ENCODE measurements at places on chromosomes 2 and 18.

- no peak for DNase-seq
These were observed 133.5 kb upstream of the UBE2E3 start for GRCh38 chr2:180846756-180847472.

GRCh38 chr2:134070281-134070741 is 183.6 kb upstream of the MGAT5 start:
- DNase-seq: no peak

GRCh38 chr18:65725251-65726050 is 25.4 kb upstream of the CDH7 start:
- peak; percentile 92 for DNase-seq

- no peak for DNase-seq
These were observed 41.5 kb downstream of the YES1 start for GRCh38 chr18:770583-770961.

GRCh38 chr2:84386336-84387040 is 72.6 kb downstream of the SUCLG1 start:
- no peak for DNase-seq

DNA sequence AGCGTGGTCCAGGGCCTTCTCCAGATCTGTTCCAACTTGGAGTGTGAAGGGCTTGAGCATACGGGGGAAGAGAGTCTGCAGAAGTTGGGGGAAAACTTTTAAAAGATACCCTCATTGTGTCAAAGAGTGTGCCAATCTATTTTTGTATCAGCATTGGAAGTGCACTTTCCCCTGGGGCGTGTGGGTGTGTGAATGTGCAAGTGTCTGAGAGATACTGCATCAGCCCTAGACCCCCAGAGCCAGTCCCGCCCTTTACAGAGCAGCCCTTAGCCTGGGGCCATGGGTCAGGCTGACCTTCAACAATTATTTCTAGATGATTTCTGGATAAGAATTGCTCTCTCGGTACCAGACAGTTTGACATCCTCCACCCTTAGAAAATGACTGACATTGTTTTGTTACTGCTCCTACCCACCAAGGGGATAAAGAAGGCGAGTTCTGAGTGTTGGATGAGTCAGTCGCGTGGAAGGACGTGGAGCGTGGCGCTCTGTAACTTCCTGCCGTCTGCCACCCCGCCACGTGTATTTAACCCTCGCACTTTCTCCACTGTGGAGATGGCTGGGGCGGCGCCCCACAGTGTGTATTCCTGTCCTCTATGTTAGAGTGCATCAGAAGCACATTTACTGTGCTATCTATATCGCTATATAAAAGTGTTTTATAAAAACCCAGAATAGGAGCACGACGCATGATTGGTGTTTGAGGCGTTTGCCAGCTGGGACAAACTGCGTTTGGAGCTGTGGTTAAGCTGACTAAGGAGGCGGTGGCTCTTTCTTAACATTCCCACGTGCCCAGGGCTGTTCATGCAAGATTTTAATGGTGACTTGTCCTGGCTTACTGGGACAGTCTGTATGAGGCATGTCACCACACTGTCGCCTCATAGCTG is 122.6 kb downstream of the CABLES1 start:
- DNase-seq: no peak

- DNase-seq: no peak
These were observed at the start of gene VAMP8 for GRCh38 chr2:85577386-85578242. Gene VAMP8, plus strand, starts transcription at chr2:85577586. Its CDS starts 61 bp downstream, at chr2:85577647.

DNA sequence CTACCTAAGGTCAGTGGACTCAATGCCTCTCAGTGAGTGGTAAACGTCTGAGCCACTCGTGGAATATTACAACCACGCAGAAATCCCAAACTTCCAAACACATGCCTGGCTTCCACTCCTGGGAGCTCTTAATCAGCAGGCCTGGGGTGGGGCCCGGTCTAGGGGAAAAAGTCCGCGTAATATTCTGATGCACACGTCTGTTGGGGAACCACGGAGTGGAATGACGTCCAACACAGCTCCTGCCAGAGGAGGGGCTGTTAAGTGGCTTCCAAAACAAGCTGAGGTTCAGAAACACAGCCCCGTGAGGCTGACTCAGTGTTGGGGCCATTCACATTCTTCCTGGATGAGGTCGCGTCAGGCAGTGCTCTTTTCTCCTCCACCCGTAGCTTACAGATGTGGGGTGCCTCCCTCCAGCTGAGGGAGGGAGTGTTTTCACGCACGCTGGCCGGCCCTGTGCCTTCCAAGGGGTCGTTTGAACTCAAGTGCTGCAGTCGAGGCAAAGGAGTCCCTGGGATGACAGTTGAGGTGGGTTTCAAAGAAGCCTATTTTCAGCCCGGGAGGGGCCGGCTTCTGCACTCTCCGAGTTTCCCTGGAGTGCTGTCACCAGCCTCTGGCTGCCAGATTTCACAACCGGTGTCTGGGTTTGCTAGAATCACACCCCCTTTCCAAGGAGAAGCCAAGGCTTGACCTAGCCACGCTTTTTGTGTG is 73.1 kb downstream of the ACKR3 start:
- no peak for DNase-seq

DNA sequence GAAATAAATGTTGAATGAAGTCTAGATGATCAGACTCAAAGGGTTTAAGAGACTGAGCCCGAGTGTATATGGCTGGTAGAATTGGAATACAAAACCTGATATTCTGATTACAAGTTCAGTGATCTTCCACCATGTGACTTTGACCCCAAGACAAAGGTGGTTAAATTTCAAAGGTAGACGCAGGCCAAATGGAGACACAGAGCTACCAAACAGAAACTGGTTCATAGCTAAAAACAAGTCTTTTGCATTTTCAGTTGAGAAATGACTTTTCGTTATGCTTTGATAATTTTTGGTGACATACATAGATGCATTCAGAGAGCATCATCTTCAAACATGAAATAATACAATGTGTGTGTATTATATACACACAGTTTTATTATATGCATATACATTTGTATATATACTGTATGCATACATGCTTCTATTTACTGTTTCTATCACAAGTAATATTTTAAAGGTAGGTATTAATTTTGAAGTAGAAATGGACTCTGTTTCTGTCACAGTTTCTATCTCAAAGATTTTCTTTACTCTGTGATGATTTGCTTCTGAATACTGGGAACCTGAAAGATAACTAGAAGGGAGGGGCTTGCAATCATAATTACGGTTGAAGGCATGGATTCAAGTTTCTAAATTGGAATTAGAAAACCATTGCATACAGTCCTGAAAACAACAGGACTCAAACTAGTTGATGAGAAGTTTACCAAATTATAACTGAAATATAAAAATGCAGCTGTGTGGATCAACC is 142.3 kb downstream of the ABCA12 start:
- DNase-seq: no peak

- no peak for DNase-seq
These were observed 828.8 kb upstream of the CRIM1 start for GRCh38 chr2:35526741-35527140.

DNA sequence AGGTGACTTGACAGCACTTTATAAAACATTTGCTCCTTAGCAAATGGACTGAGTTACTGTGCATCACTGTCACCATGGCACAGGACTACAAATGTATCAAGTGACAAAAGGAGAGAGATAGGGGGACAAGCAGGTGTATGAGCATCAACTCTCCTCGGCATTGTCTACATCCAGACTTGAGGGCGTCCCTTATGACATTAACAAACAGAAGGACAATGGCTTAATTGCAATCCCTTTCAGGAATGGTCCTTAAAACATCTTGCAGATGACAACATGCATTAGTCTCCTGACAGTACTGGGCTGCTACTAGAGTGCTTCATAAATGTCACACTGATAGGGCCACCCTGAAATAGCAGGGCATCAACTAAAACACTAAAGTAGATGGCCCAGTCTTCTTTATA is 198.8 kb downstream of the PDE1A start:
- peak; percentile 78 for DNase-seq

- DNase-seq: no peak
These were observed 185.3 kb downstream of the PARD3B start for GRCh38 chr2:204730603-204731002.

DNA sequence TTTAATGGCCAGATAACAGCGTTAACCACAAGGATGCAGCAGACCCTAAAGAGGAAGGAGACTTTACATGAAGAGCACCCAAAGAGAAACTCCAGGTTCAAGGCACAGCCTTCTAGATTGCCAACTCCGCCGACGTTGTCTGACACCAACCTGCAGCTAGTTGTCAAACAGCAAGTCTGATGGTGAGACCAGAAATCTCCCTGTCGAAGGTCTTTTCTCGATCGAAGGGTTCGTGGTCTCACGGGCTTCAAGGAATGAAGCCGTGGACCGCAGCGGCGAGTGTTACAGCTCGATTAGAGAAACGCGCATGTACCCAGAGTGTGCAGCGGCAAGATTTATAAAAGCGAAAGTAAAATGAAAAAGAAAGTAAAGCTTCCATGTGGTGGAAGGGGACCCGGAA is 656.3 kb downstream of the XIRP2 start:
- no peak for DNase-seq

- no peak for DNase-seq
These were observed 127.3 kb downstream of the XRCC5 start for GRCh38 chr2:216236486-216236885.

DNA sequence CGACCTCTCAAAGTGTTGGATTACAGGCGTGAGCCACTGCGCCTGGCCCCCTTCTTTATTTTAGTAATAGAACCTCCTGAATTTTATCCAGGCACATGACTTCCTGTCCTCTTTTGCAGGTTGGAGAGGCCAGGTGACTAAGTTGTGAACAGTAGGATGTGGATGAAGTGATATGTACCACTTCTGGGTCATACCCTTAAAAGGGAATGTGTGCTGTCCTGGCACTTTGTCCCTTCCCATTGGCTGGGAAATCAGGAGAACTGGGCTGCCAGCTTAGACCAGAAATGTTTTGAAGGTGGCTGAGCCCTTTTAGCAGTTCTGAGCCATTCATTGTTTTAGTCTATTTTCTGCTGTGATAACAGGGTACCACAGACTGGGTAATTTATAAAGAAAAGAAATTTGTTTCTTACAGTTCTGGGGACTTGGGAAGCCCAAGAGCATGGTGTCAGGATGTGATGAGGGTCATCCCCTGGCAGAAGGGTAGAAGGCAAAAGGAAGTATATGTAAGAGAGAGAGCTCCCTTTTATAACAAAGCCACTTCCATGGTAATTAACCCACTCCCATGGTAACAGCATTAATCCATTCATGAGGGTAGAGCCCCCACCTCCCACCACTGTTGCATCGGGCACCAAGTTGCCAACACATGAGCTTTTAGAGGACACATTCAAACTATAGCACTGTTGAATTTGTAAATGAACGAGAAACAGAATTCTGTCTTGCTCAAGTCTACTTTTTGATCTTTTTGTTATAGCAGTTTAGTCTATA is 79.1 kb downstream of the TTC27 start:
- no peak for DNase-seq

GRCh38 chr2:80222644-80223043 is 81.9 kb downstream of the LRRTM1 start:
- no peak for DNase-seq

DNA sequence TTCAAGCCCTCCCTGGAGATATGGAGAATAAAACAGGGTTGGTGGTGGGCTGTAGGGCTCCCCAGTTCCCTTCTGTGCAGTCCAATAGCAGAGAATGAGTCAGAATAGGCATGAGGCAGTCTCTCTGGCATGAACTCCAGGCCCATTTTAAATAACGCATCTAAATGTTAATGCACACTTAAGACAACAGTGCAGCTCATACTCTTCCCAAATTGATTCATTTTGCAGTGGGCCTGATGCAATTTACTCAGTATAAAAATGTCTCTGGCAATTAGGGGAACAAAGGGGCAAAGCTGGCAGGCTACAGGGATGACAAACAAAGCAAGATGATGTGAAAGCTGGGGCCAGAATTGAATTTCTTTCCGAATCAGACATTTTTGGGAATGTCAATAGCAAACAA is 402.8 kb downstream of the CLIP4 start:
- no peak for DNase-seq

GRCh38 chr18:2197946-2198345 is 373.4 kb downstream of the METTL4 start:
- no peak for DNase-seq

- DNase-seq: no peak
These were observed 7.6 kb upstream of the CHST10 start for GRCh38 chr2:100425107-100425506.

DNA sequence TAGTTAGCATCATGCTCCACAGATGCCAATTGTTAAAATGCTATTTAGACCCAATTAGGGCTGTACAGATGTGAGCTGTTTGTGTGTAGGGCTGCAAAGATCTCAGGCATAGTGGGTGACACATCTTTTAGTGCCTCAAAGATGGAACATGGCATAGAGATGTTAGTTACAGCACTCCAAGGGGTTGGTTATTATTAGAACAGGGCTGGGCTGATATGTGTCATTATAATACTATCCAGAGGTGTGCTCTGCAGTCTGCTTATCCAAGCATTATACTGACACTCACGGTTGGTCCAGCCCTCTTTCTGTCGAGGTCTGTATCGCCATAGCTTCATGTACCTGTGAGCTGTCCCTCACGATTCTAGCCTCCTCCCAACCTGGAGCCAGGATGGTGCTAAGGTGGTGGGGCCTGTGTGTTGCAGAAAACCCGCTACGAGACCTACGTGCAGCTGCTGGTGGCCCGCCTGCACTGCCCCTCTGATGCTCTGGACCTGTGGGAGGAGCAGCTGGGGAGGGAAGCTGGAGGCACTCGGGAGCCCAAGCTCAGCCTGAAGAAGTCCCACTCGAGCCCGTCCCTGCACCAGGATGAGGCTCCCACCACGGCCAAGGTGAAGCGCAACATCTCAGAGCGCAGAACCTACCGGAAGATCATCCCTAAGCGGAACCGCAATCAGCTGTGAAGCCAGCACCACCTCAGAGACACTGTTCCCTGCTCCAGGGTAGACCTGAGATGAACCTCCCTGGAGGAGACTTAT is 27.1 kb downstream of the PSD4 start:
- DNase-seq: no peak

- DNase-seq: no peak
These were observed 74.2 kb downstream of the LYPD6B start for GRCh38 chr2:149112713-149113112.

DNA sequence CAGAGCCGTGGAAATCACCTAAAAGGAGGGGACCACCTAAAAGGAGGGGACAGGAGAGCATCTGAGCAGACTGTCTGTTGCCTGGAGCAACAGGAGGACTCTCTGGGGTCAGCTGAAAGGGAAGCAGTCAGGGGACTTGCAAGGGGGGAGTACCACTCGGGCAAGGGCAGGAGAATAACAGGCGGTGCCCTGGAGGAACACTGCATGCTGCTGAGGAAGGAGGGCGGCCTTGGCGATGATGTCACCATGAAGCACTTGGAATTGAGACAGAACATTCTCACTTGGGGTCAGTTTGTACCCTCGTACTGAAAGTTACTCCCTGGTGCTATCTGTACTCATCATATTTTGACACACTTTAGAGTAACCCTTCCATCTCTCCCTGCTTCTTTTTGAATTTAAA is 18.4 kb downstream of the SIX3 start:
- DNase-seq: no peak

- DNase-seq: no peak
These were observed 30.6 kb upstream of the CHRNA1 start for GRCh38 chr2:174794851-174795374.

- DNase-seq: no peak
These were observed 36.1 kb downstream of the TRAK2 start for GRCh38 chr2:201415149-201415548.

- no peak for DNase-seq
These were observed 306.4 kb downstream of the RBM43 start for GRCh38 chr2:150955231-150955630.
